ENCODE measurements at places on chromosomes 16 and 17. TPM values are rescaled to one million over a fixed set of nuclear protein-coding genes. Genes with fewer than 3 reads are reported as not detected.

DNA sequence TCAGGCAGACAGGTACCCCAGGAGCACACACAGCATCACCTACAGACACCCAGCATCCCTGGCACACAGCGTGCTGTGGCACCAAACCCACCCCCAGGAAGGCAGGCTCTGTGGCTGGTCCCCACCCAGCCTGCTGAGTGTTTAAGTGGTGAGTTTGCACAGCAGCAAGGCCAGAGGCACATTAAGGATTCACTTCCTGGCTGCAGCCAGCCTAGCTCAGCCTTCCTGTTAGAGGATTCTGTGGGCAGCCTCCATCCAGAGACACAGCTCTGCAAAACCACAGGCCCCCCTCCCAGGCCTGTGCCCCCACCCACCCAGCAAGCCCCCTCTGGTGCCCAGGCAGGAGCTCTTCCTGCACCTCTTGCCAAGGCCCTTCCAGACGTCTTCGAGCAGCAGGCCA is 36.1 kb upstream of the PHB1 start:
- no peak for DNase-seq

Gene STUB1
- total RNA-seq = 135 TPM

DNA sequence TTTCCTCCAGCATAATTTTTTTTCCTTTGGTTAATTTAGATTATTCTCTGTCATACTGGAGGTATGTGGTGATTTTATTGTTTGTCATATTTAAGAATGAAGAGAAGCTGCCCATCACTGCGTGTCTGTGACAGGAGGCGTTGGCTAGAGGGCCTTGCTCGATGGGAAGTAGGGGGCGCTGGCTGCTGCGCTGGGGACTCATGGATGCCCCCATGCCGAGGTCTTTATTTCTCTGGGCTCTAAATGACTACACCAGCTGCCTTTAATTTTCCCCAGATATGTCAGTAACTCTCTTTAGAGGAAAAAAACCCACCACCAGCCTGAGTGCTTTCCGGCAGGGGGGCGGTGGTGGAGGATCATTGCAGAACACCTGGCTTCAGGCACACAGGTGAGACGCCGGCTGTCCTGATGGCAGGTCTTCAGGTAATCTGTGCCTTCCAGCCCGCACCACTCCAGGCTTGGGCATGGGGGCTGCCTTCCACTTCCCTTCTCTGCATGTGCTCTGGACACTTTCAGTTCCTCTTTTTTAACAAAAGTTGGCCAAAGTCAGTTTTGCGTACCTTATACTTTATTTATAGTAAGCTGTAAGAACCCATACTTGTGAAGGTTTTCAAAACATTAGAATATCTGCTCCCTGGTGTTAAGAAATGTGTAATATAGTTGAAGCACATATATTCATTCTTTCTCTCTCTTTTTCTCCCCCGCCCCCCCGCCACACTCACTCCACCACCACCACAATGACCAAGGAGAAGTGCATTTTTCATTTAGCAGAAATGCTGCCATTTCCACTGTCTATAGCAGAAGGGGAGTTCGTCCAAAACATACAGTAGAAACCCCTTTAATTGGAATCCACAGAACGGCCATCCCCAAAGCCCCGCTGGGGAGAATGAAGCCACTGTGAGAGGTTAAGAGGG is 192.7 kb downstream of the RPTOR start:
- no peak for DNase-seq

DNA sequence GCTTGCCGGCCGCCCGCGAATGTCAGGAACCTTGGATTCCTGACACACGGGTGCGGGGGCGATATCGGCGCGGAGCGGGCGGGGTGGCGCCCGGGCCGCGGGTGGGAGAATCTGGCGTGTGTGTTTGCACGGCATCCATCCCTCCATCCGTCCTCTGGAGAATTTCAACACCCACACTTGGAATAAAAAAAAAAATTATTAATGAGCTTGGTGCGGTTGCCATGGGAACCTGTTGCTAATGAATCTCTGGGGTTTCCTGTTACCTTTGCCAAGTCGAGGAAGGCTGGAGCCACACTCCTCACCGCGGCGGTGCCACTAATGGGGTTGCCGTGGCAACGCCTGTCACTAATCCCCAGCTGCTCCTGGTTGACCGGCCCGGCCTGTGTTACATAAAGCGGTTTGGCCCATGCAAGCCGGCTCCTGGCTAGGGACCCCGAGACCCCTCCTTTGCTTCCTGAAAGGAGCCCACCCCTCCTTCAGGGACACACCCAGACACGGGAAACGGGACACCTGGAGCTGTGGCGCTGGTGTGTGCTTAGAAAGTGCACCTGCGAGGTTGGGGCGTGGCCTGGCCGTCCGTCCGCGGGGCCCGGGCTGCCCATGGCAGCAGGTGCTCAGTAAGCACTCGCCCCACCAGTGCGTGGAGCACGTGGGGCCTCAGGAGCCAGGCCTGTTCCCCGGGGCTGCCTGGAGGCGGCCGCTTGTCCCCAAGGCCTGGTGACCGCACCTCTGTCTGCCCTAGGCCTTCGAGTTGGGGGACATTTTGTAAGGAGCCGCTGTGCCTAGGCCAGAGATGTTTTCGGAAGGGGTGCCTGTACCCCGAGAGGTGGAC is 14.6 kb downstream of the CACNA1H start:
- no peak for DNase-seq

- no peak for DNase-seq
Observed at GRCh38 chr17:42192189-42193126, 1.8 kb downstream of the GHDC start.

Gene OR4D1
- not detected for total RNA-seq

- DNase-seq = no peak
Observed at GRCh38 chr17:32798938-32799337, 78.0 kb downstream of the MYO1D start.

GRCh38 chr16:88499836-88500251 is 46.8 kb downstream of the ZFPM1 start:
- DNase-seq = no peak

DNA sequence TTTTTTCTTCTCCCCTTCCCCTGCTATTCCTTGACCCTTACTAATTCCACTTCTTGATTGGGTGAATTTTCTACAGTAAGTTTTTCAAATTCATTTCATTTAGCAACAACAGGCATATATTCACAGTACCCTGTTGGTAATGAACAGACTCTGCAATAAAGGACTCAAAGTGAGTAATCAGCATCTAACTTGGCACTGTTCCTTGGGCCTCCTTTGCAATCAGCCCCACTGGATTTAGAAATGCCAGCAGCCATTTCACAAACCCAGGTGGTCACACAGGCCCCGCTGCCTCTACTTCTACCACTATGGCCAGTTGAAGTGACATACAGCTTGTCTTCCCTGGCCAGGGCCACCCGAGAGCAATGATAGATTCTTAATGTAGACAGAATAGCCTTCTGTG is 113.8 kb downstream of the CYB561 start:
- no peak for DNase-seq

Gene AP2B1
- 80.1 TPM for total RNA-seq

Gene CYB561
- total RNA-seq = 13.4 TPM

DNA sequence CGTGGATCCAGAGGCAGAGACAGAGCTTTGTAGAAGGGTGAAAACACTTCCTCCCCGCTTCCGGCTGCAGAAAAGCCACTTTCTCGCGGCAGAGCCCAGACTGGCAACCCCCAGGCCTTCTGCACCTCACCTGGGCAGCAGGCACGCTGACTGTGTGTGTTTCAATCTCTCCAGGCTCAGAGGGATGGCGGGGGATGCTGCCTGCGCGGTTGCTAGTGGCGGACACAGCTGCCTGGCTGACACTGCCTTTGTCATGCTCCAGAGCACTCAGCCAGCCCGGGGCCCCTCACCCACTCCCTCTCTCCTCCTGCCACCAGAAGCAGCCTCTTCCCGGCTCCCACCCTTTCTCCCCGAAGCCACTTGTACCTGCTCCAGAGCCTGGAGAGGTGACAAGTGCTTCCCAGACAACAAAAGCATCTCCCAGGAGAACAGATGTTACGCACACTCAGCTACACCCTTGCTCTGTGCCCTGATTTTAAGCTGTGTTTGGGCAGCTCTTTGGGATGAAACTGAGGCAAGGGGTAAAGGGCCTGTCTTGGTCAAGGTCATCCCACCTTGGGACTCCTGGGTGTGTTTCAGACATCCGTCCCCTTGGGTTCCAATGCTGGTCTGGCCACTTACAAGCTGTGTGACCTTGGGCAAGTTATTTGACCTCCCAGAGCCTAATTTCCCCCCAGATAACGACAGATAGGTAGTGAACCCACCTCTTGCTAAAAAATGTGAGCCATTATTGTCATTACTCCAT is 9.2 kb upstream of the GLIS2 start:
- DNase-seq = no peak

DNA sequence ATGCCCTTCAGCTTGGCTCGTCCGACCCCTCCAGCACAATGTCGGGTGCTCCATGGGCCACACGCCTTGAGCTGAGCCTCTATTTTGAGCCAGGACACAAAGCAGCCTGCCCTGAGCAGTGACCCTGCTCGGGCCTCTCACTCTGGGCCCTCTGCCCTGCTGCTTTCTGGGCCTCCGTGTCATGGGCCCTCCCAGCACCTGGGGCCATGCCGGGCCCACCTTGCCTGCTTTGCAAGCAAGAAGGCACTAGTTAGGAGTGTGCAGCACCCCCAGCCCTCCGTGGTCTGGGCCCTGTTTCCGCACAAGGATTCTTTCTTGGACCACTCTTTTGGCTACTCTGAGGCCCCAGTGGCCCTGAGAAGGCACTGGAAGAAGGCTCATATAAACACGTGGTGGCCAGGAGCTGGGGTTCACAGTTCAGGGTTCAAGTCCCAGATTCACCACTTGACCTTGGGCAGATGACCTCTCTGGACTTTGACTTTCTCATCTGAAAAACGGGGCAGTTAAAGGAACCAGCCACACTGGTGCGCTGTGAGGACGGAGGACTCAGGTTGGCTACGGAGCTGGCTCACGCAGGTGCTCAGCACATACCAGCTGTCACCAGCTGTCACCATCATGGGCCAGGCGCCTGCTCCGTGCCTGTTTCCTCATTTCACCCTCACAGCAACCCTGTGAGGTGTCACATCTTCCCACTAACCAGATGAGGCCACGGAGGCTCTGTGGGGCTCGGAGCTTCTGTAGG is 166.0 kb upstream of the GSE1 start:
- DNase-seq = no peak

DNA sequence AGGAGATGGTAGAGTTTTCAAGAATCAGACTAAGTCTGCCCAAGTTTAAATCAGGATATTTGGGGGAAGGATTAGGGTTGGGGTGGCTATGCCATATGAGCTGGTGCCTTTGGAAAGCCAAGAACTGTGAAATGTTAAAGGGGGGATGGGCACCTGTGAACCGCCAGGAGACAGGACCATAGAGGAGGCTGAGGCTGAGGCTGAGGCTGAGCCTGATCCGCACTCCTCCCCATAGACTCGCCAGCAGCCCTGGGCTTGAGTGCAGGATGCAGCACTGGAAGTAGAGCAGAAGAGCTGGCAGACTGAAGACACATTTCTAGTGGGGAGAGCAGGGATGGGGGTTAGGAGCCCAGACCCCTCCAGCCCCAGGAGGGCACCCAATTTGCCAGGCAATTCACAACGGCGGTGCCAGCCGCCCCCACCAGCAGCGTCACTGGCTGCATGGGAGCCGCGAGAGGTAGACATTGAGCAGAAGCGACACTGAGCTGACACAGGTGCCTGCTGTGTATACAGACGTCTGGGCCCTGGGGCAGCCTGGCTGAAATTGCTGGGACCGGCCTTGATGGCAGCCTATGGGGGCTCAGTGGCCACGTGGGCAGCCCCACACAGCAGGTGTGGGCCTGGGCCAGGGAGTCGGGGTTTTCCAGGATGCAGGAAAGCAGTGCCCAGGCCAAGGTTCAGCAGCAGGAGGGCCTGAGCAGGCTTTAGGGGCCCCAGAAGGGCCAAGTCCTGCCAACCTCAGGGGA is 9.2 kb downstream of the PIMREG start:
- no peak for DNase-seq

Gene DNAH9
- total RNA-seq = not detected

Gene GRIN2A
- 7.4 TPM for total RNA-seq

- peak; percentile 62 for DNase-seq
Observed at GRCh38 chr17:28494445-28495188, 11.5 kb upstream of the FOXN1 start.

Gene CA7
- total RNA-seq = not detected

- no peak for DNase-seq
Observed at GRCh38 chr17:28261219-28261618, 57.8 kb upstream of the TMEM97 start.

- DNase-seq = no peak
Observed at GRCh38 chr16:57711346-57711745, 16.7 kb downstream of the DRC7 start.

Gene SMPD3
- total RNA-seq = 3.0 TPM

Gene SCRN2
- 37.1 TPM for total RNA-seq

DNA sequence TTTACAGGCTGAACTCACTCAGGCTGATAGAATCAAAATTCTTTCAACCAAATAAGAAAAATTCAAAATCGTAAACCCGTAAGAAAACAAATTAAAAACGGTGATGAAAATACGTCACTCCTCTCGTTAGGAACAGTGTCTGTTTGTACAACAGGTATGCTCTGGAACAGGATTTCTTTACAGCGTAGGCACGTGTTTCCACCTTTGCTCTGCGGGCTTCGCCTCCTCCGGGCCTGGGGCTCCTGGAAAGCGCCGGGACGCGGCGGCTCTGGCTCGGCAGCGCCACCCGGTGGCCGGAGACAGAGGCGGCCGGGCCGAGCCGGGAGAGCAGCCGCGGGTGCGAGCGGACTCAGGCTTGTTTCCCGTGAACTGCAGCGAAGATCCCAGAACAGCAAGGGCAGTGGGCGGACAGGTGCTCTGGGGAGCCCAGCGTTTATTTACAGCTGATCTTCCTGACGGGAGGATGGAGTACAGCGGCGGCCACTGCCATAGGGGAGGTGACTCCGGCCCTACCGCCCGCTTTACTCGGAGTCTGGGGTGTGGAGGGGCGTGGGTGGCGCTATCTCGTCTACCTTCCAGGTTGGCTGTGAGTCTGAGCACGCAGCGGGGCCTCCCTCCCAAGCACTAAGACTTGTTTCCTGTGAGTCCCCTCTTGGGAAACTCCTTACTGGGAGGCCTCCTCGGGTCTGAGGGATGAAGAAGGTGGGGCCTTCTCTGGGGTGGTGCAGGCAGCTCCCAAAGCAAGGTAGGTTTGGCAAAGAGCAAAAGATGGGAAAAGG is 40.5 kb upstream of the ATP2A3 start:
- DNase-seq = no peak

- DNase-seq = no peak
Observed at GRCh38 chr16:10840703-10841102, 22.1 kb upstream of the TVP23A start.

Gene AOC3
- total RNA-seq = 10.3 TPM
